ENCODE measurements at places on chromosomes 1 and 21. TPM values are rescaled to one million over a fixed set of nuclear protein-coding genes. Genes with fewer than 3 reads are reported as not detected.

Gene FCRL6
- total RNA-seq, result not detected

Gene NPHS2
- not detected for total RNA-seq

Gene SLC45A3
- 2.9 TPM for total RNA-seq

Gene CZIB
- total RNA-seq, result 41.6 TPM

Gene S100A12
- total RNA-seq, result not detected

Gene CFAP298
- 28.0 TPM for total RNA-seq

Gene PLEKHM2
- total RNA-seq, result 63.6 TPM

Gene OR10Z1
- total RNA-seq, result not detected

Gene LCE6A
- total RNA-seq, result not detected

GRCh38 chr1:162878000-162878596 lies 17.1 kb upstream of the CCDC190 start:
- H3K27me3 ChIP-seq, result no peaks in the 10 kb centered on the region
- H3K4me3 ChIP-seq, result no peak overlapping the region
- peaks cover 18% of the 10 kb centered on the region for H3K4me1 ChIP-seq
- no peak overlapping the region for H3K27ac ChIP-seq
- H3K36me3 ChIP-seq, result peaks cover under 1% of the 10 kb centered on the region

DNA sequence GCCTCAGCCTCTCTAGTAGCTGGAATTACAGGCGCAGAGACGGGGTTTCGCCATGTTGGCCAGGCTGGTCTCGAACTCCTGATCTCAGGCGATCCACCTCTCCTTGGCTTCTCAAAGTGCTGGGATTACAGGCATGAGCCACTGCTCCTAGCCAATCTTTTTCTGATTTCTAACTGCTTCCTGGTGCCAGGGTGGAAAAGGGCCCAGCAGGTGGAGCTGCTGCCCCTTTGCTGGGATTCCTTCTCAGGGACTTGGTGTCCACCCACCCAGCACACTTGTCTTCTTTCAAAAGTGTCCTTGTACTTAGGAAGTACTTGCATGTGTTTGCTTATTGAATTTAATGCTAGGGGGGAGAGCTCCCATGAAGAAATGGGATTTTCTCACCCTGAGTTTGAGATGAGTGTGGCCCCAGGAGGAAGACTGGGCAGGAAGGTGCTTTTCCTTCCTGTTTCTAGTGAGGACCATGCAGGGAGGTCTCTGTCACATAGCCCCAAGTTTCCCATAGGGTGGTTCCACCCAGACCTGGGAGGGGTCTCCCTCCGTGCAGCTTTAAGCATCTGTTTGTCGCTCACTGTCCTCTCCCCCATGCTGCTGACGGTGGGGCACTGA lies 14.2 kb downstream of the UTP11 start:
- no peaks in the 10 kb centered on the region for H3K27me3 ChIP-seq
- peaks cover 16% of the 10 kb centered on the region for H3K36me3 ChIP-seq
- H3K4me1 ChIP-seq, result peaks cover 29% of the 10 kb centered on the region
- no peak overlapping the region for H3K4me3 ChIP-seq
- DNase-seq, result peak; percentile 57

GRCh38 chr1:192045131-192045530 lies 113.1 kb upstream of the RGS18 start:
- no peak overlapping the region for H3K4me3 ChIP-seq
- peaks cover 3% of the 10 kb centered on the region for H3K4me1 ChIP-seq
- H3K27ac ChIP-seq, result no peak overlapping the region
- no peaks in the 10 kb centered on the region for H3K36me3 ChIP-seq
- H3K27me3 ChIP-seq, result peaks cover 20% of the 10 kb centered on the region

- H3K36me3 ChIP-seq, result peaks cover 4% of the 10 kb centered on the region
- no peaks in the 10 kb centered on the region for H3K27me3 ChIP-seq
- peak within 1 kb of the TSS; percentile 66 for H3K4me3 ChIP-seq
- no peak for DNase-seq
- H3K27ac ChIP-seq, result peak within 1 kb of the TSS; percentile 81
- peaks cover 35% of the 10 kb centered on the region for H3K4me1 ChIP-seq
Observed at GRCh38 chr1:155320661-155321617, at the start of gene RUSC1. RUSC1 (plus strand) TSS chr1:155320894; CDS start chr1:155321774, 880 bp downstream.

DNA sequence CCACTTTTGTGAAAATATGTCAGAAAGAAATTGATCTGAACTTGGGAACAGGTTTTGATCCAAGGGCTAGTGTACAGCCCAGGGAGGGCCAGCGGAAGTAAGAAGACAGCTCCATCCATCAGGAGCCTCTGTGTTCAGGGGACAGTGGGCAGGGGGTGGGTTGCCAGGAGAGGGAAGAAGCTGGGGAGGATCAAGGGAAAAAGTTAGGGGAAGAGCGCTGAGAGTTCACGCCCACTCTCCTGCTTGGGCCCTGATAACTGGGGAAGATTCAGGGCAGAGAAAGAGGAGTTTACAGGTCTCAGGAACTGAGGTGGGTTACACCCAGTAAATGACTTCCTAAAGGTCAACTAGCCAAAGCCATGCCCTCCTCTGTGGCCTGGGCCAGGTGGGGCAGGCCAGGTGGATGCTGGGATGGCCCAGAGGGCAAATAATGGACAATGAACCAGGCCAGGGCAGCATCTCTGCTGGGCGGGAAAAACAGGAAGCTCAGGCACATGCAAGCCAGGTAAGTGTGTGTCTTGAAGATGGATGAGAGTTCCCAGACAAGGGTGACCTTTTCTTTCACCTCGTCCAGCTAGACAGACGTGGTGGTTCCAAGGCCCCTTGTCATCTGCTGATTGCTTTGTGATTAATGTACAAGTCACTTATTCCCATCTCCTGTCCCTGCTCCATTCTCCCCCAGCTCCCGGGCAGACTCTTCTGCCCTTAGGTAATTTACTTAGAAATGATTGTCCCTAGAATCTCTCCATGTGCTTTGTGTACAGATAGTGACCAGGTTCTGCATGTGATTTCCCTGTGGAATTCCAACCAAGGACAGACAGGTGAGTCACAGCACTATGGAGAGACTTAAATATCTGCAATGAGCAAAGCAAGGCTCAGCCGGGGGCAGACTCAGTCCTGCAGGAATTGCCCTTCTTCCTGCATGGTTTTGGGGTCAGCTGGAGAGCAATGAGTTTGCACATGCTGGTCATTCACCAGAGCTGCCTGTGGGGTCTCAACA lies 57.0 kb downstream of the MDM4 start:
- peaks cover 4% of the 10 kb centered on the region for H3K27me3 ChIP-seq
- no peak overlapping the region for H3K27ac ChIP-seq
- no peak overlapping the region for H3K4me3 ChIP-seq
- DNase-seq, result no peak
- peaks cover 7% of the 10 kb centered on the region for H3K4me1 ChIP-seq

- no peaks in the 10 kb centered on the region for H3K27me3 ChIP-seq
- peaks cover 27% of the 10 kb centered on the region for H3K4me1 ChIP-seq
- H3K27ac ChIP-seq, result no peak overlapping the region
- no peak overlapping the region for H3K4me3 ChIP-seq
- H3K36me3 ChIP-seq, result no peaks in the 10 kb centered on the region
- no peak for DNase-seq
Observed at GRCh38 chr1:209062863-209063262, 520.7 kb upstream of the CAMK1G start.

DNA sequence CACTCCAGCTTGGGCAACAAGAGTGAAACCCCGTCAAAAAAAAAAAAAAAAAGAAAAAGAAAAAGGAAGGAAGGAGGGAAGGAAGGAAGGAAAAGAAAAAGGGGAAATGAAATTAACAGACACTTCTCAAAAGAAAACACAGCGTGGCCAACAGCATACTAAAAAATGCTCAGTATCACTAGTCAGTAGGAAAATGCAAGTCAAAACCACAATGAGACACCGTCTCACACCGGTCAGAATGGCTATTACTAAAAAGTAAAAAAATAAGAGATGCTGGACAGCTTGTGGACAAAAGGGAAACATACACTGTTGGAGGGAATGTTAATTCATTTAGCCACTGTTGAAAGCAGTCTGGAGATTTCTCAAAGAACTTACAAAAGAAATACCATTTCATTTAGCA lies 369.5 kb upstream of the BRINP3 start:
- peaks cover 7% of the 10 kb centered on the region for H3K27me3 ChIP-seq
- H3K36me3 ChIP-seq, result no peaks in the 10 kb centered on the region
- H3K4me3 ChIP-seq, result no peak overlapping the region
- no peak for DNase-seq
- no peaks in the 10 kb centered on the region for H3K4me1 ChIP-seq

GRCh38 chr1:3553166-3553939 lies 58.0 kb downstream of the MEGF6 start:
- no peaks in the 10 kb centered on the region for H3K36me3 ChIP-seq
- peaks cover 29% of the 10 kb centered on the region for H3K4me1 ChIP-seq
- no peak overlapping the region for H3K4me3 ChIP-seq
- no peak overlapping the region for H3K27ac ChIP-seq
- DNase-seq, result no peak

DNA sequence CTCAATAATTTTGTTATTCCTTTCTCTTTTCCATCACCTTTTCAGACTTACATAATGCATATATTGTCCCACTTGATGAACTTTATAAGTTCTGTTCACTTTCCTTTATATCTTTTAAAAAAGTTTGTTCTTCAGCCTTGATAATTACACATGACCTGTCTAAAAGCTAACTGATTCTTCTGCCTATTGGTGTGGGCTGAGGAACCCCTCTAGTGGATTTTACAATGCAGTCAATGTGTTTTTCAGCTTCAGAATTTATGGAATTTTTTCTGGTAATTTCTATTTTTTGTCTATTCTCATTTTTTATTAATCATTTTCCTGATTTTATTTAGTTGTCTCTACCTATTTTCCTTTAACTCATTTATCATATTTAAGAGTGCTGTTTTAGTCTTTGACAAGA lies 7.5 kb downstream of the MNDA start:
- DNase-seq, result no peak
- H3K4me1 ChIP-seq, result no peaks in the 10 kb centered on the region
- H3K27ac ChIP-seq, result no peak overlapping the region
- H3K27me3 ChIP-seq, result peaks cover 5% of the 10 kb centered on the region

GRCh38 chr1:153292740-153293479 lies 19.8 kb downstream of the PGLYRP3 start:
- H3K4me3 ChIP-seq, result no peak overlapping the region
- H3K27ac ChIP-seq, result no peak overlapping the region
- no peak for DNase-seq
- H3K36me3 ChIP-seq, result no peaks in the 10 kb centered on the region
- H3K27me3 ChIP-seq, result peaks cover 7% of the 10 kb centered on the region

DNA sequence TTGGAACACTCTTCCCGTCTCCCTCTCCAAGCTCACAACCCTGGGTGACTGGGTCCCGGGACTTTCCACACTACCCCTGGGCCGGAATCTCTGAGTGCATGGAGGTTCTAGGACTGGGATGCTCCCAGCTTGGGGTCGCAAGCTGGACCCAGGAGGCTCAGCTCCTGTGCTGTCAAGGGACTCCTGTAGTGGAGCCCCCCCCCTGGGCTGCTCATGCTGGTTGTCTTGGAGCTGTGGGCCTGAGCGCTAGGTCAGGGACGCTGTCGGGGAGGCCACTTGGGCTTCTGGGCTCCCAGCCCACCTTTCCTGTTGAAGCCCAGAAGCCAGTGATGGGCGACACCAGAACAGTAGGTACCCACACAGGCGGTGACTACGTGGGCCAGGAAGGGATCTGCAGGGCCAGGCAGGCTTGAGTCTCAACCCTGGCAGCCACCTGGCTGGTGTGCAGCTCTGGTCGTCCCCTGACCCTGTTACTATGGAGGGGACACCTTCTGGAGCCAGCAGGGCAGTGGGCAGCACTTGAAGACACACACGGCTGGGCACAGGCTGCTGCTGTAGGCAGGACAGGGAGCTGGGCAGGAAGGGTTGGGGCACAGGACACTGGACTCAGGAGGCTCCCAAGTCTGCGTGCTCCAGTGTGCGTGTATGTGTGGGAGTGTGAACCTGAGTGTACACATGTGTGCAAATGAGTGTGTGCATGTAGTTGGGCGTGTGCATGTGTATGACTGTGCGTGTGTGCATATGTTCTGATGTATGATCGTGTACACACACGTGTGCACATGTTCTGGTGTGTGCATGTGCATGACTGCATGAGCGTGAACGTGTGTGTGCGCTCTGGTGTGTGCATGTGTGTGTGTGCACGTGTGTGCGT lies 3.0 kb downstream of the MMEL1 start:
- H3K27ac ChIP-seq, result no peak overlapping the region
- DNase-seq, result no peak
- no peaks in the 10 kb centered on the region for H3K4me1 ChIP-seq

DNA sequence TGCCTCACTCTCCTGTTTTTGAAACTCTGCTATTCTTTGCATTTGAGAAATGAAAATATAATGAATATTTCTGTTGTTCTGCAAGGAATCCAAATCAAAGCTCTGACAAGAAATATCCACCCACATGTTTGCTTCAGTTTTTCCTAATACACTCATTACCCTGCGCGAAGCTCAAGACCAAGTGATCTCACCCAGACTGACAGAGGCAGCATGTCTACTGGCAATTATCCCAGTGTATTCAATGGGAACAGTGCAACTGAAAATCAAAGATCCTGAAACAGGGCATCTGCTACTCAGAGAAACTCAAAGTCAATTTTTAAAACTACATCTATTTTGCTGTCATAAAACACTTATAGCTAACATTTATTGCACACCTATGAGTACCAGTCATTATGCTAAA lies 321.0 kb upstream of the LRRC7 start:
- peaks cover 2% of the 10 kb centered on the region for H3K27me3 ChIP-seq
- no peak overlapping the region for H3K4me3 ChIP-seq
- no peaks in the 10 kb centered on the region for H3K36me3 ChIP-seq
- DNase-seq, result no peak

DNA sequence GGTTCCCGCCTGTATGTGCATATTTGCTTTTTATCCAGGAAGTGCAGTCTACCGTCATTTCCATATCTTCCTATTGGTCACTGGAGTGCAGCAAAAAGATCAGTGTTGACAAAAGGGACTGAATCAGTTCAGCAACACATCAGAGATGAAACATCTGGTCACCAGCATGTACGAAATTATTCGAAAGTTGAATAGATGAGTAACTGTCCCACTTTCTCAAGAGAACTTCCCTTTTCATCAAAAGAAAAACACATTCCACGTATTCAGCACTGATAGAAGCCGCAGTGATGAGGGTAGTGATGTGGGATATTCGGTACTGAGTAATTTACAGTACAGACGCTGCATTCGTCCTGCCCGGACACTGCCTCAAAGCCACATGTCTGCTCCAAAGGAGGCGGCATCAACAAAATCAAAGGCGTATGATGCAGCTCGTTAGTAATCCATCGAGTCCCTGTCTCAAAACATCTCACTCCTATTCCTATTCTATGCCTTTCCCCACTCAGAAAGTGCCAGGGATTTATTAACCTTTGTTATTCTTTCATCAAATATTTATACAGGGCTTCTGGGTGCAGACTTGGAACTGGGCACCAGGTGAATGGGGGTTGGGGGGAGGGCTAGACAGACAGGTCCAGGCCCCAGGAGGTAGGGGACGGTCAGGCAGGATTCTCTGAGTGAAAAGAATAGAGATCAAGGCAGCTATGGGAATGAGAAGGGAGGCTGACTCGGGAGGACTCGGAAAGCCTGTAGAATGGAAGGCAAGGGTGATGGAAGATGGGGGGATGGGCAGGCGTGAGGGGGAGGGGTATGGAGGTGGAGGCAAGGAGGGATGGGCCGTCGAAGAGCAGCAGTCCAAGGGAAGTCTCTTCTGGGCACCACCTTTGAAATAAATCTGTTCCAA lies 79.5 kb upstream of the SLC45A1 start:
- peaks cover 21% of the 10 kb centered on the region for H3K4me1 ChIP-seq
- DNase-seq, result no peak
- peak overlapping the region; percentile 13 for H3K4me3 ChIP-seq

GRCh38 chr1:169491845-169492281 lies 6.1 kb upstream of the SLC19A2 start:
- H3K4me3 ChIP-seq, result no peak overlapping the region

Measured in chondrocyte (in vitro differentiated cells).